ENCODE measurements at places on chromosomes 12 and 14. TPM values are rescaled to one million over a fixed set of nuclear protein-coding genes. Genes with fewer than 3 reads are reported as not detected.

The NDRG2 gene
- total RNA-seq = 36.8 TPM

- H3K27me3 ChIP-seq = no peaks in the 10 kb centered on the region
- peak overlapping the region; percentile 15 for H3K4me3 ChIP-seq
- H3K36me3 ChIP-seq = no peaks in the 10 kb centered on the region
Observed at GRCh38 chr12:92158796-92159439, 13.3 kb upstream of the BTG1 start.

- H3K36me3 ChIP-seq = no peaks in the 10 kb centered on the region
- peak overlapping the region; percentile 82 for H3K27ac ChIP-seq
- peaks cover 30% of the 10 kb centered on the region for H3K4me1 ChIP-seq
- no peaks in the 10 kb centered on the region for H3K27me3 ChIP-seq
Observed at GRCh38 chr12:122082621-122083356, 4.2 kb downstream of the MLXIP start.

The DEGS2 gene
- not detected for total RNA-seq

- H3K4me1 ChIP-seq = no peaks in the 10 kb centered on the region
- no peaks in the 10 kb centered on the region for H3K36me3 ChIP-seq
- no peak for DNase-seq
- no peaks in the 10 kb centered on the region for H3K27me3 ChIP-seq
- no peak overlapping the region for H3K4me3 ChIP-seq
Observed at GRCh38 chr12:50614167-50614759, 109.5 kb downstream of the DIP2B start.

The BCL7A gene
- 6.6 TPM for total RNA-seq

- no peak for DNase-seq
- no peaks in the 10 kb centered on the region for H3K4me1 ChIP-seq
- H3K27ac ChIP-seq = no peak overlapping the region
- H3K36me3 ChIP-seq = no peaks in the 10 kb centered on the region
Observed at GRCh38 chr14:49418789-49419188, 167.4 kb downstream of the RPS29 start.

The CAPS2 gene
- 3.6 TPM for total RNA-seq

The HOXC5 gene
- total RNA-seq = not detected

DNA sequence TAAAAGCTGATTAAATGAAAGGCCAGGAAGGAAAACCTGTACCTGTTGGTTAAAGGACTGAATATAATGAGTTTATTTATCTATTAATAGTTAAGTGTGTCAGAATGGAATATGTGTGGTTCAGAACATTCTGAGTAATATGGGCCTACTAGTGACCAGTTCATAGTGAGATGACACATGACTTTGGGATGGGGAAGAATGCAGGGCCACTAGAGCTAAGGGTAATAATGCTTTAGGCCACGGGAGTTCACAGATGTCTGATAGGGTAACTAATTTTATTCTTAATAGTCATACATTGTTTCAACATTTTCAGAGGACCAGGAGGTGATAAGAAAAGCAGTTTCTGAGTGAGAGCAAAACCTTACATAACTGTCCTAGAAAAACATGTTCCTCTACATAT is 247.8 kb upstream of the OR4E1 start:
- H3K36me3 ChIP-seq = no peaks in the 10 kb centered on the region
- DNase-seq = no peak
- H3K4me3 ChIP-seq = no peak overlapping the region
- no peaks in the 10 kb centered on the region for H3K27me3 ChIP-seq

DNA sequence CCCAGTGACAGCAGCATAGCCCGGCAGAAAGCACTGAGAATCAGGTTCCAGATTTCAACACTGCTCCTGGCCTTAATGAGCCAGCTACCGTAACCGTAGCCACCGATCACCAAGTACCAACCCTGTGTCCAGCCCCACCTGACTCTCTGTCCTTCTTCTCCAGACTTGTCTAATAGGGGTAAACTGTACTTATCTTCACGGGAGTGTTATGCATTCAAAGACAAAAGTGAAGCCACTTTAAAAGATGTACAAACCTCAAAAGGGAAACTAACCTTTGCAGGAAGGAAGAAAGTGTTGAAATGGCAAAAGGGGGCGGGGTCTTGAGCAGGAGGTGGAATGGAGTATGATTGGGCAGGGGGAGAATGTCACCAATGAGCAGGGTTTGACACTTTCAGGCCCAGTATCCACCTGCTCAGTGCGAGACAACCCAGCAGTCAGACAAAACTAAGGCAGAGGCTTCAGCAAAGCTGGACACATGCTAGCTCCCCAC is 226.1 kb downstream of the CHST11 start:
- H3K27ac ChIP-seq = peak overlapping the region; percentile 59
- H3K36me3 ChIP-seq = no peaks in the 10 kb centered on the region
- H3K4me3 ChIP-seq = peak overlapping the region; percentile 56
- peaks cover 35% of the 10 kb centered on the region for H3K4me1 ChIP-seq

DNA sequence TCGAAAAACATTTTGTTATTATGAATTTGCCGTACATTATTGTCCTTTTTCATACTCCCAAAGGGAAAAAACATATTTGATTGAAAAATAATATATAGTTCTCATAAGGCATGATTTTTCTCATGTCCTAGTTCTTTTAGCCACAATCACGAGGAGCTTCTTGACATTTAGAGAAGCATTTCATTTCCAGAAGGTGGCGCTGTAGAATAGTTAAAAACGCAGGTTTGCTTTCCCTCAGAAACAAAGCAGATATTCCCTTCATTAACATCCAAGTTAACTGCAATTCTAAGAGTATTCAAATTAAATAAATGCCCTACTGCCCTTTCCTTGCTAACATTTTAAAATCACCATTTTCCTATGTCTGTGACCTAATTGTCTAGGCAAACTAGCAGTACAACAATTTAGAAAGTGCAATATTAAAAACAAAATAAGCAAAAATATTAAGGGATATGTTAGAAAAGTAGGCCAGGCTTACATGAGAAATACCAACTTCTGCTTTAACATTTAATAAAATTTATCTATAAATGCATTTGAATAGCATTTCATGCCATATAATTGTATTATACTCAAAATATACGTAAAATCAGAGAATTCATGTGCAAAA is 10.9 kb upstream of the PIK3C2G start:
- H3K27me3 ChIP-seq = no peaks in the 10 kb centered on the region
- no peak for DNase-seq
- H3K4me3 ChIP-seq = no peak overlapping the region
- H3K4me1 ChIP-seq = no peaks in the 10 kb centered on the region
- no peaks in the 10 kb centered on the region for H3K36me3 ChIP-seq

DNA sequence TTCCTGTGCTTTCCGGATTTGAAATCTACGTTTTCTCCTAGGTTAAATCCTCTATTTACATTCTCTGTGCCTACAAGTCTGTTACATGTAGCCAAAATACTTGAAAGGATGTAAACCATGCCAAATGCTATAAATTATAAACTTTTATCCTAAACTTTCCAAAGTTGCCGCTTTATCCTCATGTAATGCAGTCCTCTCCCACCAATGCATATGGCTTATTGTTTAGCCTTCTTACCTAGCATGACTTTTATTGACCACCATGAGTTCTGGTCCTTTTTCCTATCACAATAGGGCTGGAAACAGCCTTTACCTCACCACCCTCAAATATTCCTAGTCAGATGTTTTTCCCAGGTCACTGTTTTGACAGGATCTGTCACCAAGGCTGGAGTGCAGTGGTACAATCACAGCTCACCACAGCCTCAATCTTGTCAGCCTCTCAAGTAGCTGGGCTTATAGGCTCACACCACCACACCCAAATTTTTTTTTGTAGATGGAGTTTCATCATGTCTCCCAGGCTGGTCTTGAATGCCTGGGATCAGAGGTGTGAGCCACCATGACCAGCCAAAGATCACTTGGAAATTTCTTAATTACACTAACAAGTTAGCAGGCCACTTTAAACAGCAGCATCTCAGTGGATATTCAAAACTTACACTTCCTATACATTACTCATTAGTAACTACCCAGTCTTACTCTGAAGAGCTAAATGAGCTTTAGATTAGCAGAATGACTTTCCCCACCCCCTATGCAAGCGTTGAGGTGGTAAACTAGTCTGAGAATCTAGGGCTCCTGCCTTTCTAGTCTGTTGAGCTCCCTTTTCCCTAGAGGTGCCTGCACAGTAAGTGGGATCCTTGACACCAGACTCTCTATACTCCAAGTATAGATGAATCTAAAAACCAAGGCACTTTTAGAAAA is 4.1 kb downstream of the TUBA1B start:
- H3K27me3 ChIP-seq = no peaks in the 10 kb centered on the region
- DNase-seq = no peak
- H3K4me3 ChIP-seq = no peak overlapping the region
- peaks cover 33% of the 10 kb centered on the region for H3K36me3 ChIP-seq
- H3K4me1 ChIP-seq = peaks cover 20% of the 10 kb centered on the region

The NAV3 gene
- total RNA-seq = not detected

GRCh38 chr14:27881646-27882045 is 884.9 kb upstream of the FOXG1 start:
- H3K27me3 ChIP-seq = no peaks in the 10 kb centered on the region
- no peak overlapping the region for H3K4me3 ChIP-seq
- no peak for DNase-seq
- H3K27ac ChIP-seq = no peak overlapping the region

The KERA gene
- not detected for total RNA-seq

- no peak for DNase-seq
- no peaks in the 10 kb centered on the region for H3K36me3 ChIP-seq
- no peaks in the 10 kb centered on the region for H3K4me1 ChIP-seq
- no peaks in the 10 kb centered on the region for H3K27me3 ChIP-seq
- H3K27ac ChIP-seq = no peak overlapping the region
Observed at GRCh38 chr12:26857465-26858176, 24.6 kb upstream of the ITPR2 start.

The SYT10 gene
- not detected for total RNA-seq

DNA sequence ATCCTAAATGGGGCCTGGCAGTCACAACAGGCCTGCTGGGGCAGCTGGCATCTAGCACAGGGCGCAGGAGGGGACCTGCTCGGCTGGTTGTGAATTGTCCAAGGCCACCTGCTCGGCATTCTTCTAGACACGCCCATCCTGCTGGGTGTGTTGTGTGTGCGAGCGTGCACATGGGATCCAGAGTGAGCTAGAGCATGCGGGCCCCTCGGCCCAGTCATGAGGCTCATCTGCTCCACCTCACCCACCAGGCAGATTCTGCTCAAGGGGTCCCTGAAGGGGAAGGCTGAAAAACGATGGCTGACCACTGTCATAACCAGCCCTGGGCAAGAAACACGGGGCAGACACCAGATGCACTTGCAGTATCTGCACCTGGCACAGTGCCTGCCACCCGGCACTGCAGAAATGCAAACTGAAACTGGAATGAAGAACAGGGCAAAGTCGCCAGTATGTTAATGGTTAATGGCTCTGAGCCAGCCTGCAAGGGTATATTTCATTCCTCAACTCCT is 31.8 kb downstream of the MAX start:
- H3K4me3 ChIP-seq = no peak overlapping the region
- H3K27me3 ChIP-seq = no peaks in the 10 kb centered on the region
- H3K36me3 ChIP-seq = no peaks in the 10 kb centered on the region
- no peak overlapping the region for H3K27ac ChIP-seq
- no peak for DNase-seq
- H3K4me1 ChIP-seq = no peaks in the 10 kb centered on the region

- no peaks in the 10 kb centered on the region for H3K4me1 ChIP-seq
- H3K4me3 ChIP-seq = no peak overlapping the region
- no peaks in the 10 kb centered on the region for H3K27me3 ChIP-seq
- H3K27ac ChIP-seq = no peak overlapping the region
- no peaks in the 10 kb centered on the region for H3K36me3 ChIP-seq
- DNase-seq = no peak
Observed at GRCh38 chr12:83866477-83866876, 1046.1 kb downstream of the SLC6A15 start.

DNA sequence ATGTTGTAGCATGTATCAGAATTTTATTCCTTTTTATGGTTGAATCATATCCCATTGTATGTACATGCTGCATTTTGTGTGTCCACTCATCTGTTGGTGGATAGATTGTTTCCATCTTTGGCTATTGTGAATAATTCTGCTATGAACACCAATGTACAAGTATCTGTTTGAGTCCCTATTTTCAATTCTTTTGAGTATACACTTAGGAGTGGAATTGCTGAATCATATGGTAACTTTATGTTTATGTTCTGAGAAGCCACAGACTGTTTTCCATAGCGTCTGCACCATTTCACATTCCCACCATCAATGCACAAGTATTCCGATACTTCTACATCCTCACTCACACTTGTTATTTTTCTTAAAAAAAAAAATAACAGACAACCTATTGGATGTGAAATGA is 91.5 kb downstream of the ARF6 start:
- no peaks in the 10 kb centered on the region for H3K27me3 ChIP-seq
- DNase-seq = no peak
- no peak overlapping the region for H3K4me3 ChIP-seq
- H3K4me1 ChIP-seq = peaks cover 6% of the 10 kb centered on the region

- no peaks in the 10 kb centered on the region for H3K27me3 ChIP-seq
- H3K4me1 ChIP-seq = no peaks in the 10 kb centered on the region
- no peak for DNase-seq
- no peaks in the 10 kb centered on the region for H3K36me3 ChIP-seq
- no peak overlapping the region for H3K27ac ChIP-seq
Observed at GRCh38 chr12:115466076-115466475, 782.1 kb upstream of the TBX3 start.

GRCh38 chr12:109356577-109356976 is 8.9 kb downstream of the MYO1H start:
- H3K27me3 ChIP-seq = no peaks in the 10 kb centered on the region
- no peaks in the 10 kb centered on the region for H3K36me3 ChIP-seq
- DNase-seq = no peak
- H3K4me1 ChIP-seq = no peaks in the 10 kb centered on the region

GRCh38 chr12:66087365-66087943 is 43.1 kb downstream of the LLPH start:
- no peaks in the 10 kb centered on the region for H3K27me3 ChIP-seq
- peak; percentile 28 for DNase-seq
- H3K4me1 ChIP-seq = no peaks in the 10 kb centered on the region
- H3K4me3 ChIP-seq = no peak overlapping the region
- H3K36me3 ChIP-seq = no peaks in the 10 kb centered on the region

DNA sequence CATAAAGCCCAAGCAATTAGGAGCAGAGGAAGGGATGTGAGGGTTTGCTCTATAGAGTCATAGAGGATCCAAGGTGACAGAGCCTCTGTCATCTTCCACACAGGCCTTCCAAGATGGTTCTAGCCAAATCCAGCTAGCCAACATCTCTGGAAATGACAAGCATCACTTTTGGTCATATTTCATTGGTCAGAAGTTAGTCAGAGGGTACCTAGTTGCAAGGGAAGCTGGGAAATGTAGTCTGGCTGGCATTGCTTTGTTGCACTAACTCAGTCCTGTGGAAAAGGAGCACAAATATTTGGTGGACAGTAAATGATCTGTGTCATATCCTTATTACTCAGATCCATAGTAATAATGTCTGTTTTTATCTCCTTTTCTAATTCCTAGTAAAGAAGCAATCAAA is 715.7 kb downstream of the NRXN3 start:
- H3K36me3 ChIP-seq = no peaks in the 10 kb centered on the region
- no peak for DNase-seq
- no peak overlapping the region for H3K27ac ChIP-seq
- H3K4me3 ChIP-seq = no peak overlapping the region
- no peaks in the 10 kb centered on the region for H3K4me1 ChIP-seq

- no peaks in the 10 kb centered on the region for H3K4me1 ChIP-seq
- H3K36me3 ChIP-seq = no peaks in the 10 kb centered on the region
- no peak for DNase-seq
- H3K27me3 ChIP-seq = no peaks in the 10 kb centered on the region
- no peak overlapping the region for H3K27ac ChIP-seq
- no peak overlapping the region for H3K4me3 ChIP-seq
Observed at GRCh38 chr14:33676135-33676566, 274.7 kb downstream of the EGLN3 start.
